ENCODE measurements at places on chromosomes 3 and 15.

- no peak for DNase-seq
Observed at GRCh38 chr15:42723068-42723467, 13.9 kb downstream of the CDAN1 start.

DNA sequence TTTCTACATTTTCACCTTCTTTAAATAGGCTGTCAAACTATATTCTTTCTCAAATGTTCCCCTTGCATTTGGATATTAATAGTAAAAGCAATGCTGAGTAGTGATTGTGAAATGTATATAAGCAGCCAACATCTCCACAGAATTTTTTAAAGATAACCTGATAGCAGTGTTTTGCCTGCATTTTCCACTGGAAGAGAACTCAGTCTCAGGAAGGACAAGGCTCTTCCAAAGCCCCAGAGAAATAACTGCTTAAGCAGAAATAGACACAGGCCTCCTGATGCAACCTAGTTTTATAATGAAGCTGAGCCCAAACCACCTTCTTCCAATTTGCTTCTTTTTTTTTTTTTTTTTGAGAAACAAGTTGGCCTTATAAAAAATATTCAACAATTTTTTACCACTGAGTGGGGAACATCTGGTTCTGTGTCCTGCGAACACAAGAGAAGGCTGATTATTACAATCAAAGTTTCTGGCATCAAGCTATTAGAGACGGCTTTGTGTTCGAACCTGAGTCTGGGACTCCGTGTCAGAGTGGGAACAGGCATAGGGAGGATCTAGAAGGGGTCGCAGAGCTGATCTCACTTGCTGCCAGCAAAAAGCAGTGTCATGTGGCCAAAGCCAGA lies 332.5 kb upstream of the TBL1XR1 start:
- no peak for DNase-seq

- no peak for DNase-seq
Observed at GRCh38 chr3:79657076-79657475, 110.7 kb downstream of the ROBO1 start.

GRCh38 chr3:133733226-133733625 lies 13.0 kb upstream of the TF start:
- DNase-seq = no peak

DNA sequence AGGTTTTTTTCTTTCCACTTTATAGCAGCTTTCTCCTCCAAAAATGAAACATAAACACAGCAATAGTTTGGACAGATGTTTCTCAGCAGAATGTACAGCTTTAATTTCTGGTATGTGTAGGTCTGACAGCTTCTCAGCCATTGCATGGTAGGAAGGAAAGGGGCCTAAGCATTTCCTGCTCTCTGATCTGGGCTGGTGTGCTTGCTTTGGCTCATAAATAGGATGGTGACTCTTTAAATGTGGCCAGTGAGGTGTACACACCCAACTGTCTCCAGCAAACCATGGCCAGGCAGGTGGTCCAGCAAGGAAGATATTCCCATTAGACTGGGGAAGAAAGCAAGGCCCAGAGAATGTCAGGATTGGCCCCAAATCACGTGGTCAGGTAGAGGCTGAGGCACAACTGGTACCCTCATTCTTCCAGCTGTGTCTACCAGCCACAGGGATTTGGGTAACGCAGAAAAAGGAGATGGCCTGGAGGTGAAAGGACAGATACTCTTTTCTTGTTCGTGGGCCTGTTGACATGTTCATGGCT lies 52.1 kb downstream of the ITGA11 start:
- DNase-seq = no peak

DNA sequence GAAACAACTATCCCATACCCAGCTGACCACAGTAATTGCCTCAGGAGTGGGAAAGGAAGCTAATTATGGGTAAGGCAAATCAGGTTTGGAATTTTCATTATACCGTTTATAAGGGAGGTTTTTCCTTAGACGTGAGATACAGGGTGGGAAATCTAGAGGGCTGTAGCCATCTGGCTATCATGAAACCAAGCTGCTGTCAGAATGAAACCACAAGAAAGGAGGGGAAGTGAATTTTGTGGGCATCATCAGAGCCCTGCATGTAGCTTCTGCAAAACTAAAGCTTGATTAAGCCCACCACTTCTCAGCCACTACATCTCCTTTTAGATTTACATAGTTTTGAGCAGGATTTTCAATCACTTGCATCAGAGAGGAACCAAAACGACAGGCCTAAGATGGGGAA lies 893.5 kb downstream of the TUSC7 start:
- DNase-seq = no peak

DNA sequence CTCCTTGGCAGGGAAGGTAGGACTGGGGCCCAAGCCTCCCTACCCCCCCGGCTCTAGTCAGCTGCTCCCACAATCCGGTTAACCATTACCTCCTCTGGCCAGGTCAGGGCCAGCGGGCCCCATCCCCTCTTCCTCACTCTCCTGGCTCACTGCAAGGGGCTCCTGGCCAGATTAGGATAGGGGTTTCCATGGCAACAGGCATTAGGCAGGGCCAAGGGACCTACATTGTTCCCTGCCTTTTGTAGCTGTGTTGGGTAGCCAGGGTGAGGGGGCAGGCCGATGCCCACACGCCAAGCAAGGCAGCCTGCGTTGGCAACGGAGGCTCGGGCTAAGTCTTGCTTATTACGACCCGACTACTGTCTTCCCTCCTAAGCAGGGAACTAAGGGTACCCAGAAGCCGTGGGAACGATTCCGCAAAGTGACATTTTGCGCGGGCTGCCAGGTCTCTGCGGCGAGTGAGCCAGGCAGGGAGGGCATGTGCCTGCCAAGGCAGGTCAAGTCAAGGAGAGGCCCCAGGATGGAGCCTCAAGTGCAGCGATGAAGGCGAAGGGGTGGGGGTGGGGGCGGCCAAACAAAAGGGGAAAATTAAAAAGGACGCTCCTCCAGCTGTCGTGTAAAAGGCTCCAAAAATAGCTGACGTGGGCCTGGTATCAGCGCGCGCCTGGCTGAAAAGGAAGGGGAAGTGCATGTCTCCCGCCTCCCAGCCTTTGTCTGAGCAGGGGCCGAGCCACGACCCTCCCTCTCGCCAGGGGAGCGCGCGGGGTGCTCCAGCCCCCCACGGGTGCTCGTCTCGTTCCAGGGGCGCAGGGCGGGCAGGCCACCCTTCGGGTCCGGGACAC lies 919 bp downstream of the IDH2 start:
- DNase-seq = peak; percentile 49

GRCh38 chr3:9036404-9037131 lies 73.3 kb upstream of the RAD18 start:
- DNase-seq = no peak

GRCh38 chr15:94576889-94577533 lies 345.6 kb downstream of the MCTP2 start:
- peak; percentile 14 for DNase-seq

GRCh38 chr3:53080612-53081205 lies 34.8 kb upstream of the SFMBT1 start:
- no peak for DNase-seq

DNA sequence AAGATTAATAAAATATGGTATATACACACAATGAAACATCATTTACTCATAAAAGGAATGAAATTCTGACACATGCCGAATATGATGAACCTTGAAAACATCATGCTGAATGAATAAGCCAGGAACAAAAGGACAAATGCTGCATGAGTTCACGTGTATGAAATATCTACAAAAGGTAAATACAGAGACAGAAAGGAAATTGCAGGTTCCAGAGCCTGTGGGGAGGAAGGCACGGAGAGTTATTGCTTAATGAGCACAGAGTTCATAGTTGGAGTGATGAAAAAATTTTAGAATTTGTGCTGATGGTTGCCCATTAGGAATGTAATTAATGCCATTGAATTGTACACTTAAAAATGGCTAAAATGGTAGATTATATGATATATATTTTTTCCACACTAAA lies 49.5 kb downstream of the OCA2 start:
- no peak for DNase-seq

DNA sequence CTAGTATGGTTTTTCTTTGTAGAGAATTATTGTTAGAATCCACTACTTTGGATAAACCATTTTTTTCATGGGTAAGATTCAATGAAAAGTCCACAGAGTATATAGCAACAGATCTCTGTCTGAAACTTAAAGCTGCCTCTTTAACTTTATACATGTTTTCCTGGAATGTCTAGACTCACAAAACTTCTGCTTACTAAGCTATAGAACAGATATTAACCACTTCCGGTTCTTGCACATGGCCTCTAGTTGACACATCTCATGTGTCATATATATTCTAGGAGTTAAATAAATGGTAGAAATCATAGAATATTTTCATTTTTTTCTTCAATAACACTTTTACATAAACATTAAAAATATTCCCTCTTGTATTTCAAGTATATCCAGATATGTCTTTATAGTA lies 1693.9 kb downstream of the SI start:
- no peak for DNase-seq

- DNase-seq = no peak
Observed at GRCh38 chr15:27842526-27842925, 256.6 kb downstream of the OCA2 start.

DNA sequence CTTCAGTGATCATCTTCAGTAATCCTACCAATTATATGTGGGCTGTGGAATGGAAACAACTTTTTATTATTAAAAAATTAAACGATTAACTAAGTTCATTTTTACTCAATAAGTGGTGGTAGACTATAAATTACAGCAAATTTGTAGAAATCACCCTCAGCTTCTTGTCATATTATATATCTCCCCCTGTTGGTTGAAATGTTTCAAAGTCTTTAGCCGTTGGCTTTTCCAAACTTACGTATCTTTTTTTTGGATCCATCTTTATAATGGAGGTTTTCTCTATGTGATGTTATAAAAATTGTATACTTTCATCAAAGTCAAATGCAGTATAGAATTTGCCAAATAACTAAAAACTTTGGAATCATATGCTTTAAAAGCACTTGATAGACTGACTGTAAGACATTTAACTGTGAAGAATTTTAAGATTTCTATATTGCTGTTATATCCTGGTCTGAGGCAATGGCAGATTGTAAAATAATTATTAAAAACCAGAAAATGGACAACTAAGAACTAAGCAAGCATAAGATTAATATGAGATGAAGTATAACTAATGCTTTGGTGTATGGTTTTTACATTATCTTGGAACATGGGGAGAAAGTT lies 44.7 kb downstream of the ATP11B start:
- DNase-seq = peak; percentile 19

- DNase-seq = no peak
Observed at GRCh38 chr3:101038880-101039279, 45.7 kb upstream of the ABI3BP start.

- DNase-seq = no peak
Observed at GRCh38 chr3:172100482-172100881, 61.1 kb downstream of the FNDC3B start.

GRCh38 chr3:195180490-195181112 lies 90.4 kb downstream of the XXYLT1 start:
- no peak for DNase-seq

DNA sequence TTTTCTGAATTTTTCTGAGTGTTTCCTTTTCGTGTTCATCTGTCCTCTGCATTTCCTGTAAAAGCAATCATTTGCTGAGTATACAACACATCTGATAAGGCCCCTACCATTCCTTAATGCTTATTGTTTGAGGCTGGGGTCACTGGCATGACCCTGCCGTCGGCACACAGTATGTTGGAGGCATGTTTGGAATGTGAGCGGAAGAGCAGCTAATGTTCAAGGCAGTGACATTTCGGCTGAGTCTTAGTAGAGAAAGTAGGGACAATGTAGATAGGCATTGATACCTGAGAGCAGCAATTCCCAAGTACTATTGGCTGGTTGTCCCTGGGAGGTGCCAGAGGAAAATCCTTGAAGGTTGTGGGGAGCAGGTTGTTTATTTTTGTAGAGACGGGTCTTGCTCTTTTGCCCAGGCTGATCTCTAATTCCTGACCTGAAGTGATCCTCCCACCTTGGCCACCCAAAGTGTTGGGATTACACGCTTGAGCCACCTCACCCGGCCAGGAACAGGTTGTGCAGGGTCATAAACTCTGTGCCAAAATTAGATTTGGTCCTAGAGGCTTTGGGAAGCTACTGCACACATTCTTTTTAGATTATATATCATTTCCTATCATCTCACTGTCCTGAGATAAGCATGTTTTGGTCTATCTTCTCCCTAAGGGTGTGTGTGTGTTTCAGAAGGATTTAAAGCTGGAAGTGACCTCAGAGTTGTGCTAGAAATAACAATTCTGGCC lies 13.5 kb downstream of the PTPN23 start:
- DNase-seq = peak; percentile 5

- no peak for DNase-seq
Observed at GRCh38 chr3:156448300-156448699, 106.6 kb downstream of the SSR3 start.

DNA sequence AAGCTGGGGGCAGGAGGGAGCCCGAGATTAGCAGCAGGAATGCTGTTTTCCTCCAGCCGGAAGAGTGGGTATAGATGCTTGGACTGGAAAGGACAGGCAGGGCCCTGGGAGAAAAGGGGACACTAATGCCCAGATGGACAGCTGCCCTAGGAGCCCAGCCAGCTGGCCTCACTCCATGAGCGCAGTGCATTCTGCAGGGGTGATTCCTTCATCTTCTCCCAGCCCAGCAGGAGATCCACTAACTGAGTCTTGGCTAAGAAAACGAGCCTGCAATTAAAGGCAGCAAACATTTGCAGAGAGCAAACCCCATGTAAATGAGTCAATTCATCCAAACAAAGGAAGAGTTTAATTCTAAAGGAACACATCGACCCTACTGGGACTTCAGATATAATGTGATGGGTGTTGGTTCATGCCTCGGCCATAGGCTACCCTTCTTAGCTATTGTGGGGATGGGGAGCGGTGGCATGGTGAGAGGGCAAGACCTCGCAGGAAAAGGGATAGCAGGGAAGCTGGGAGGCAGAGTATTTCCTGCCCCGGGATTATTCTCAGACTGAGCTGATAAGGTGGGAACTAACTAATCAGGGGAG lies 13.3 kb upstream of the MINAR1 start:
- DNase-seq = no peak

- DNase-seq = no peak
Observed at GRCh38 chr3:88147261-88147660, 2.5 kb upstream of the C3orf38 start.

DNA sequence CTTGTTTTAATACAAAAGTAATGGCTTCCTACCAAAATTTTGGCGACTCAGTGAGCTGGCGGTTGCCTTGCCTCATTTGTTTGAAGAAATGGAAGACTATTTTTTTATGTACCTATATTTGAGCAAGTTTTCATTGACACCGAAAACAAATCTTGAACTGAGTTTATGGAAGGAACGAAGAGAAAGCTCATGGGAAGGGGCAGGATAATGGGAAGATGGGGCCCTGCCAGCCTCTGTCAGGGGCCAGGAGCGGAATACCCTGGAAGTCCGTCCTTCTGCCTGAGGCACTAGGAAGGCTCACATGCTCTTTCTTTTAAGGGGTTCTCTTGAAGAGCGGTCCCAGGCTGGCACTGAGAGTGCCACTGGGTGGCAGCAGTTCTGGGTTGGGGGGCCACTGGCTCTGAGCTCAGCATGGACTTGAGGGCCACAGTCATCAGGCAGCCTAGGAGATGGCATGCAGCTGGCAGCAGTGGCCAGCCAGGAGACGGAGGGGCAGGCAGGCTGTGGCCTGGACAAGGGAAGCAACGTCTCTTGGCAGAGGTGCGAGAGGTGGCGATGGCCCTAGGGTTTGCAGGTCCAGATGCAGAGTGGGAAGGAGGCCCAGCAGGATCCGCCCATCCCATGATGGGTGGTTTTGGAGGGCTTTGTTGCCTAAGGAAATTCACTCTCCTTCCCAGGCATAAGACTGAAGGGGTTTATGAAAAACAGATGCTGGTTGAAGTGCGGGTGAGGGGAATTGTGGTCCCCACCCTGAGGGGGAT lies 41.6 kb downstream of the ISG20 start:
- DNase-seq = no peak

All from NCI-H2171 treated with DMSO at 0.1 percent for 48 hours (cell line).